ENCODE measurements at places on chromosomes 7 and 10. TPM values are rescaled to one million over a fixed set of nuclear protein-coding genes. Genes with fewer than 3 reads are reported as not detected.

The LRRC4 gene
- 3.9 TPM for total RNA-seq

DNA sequence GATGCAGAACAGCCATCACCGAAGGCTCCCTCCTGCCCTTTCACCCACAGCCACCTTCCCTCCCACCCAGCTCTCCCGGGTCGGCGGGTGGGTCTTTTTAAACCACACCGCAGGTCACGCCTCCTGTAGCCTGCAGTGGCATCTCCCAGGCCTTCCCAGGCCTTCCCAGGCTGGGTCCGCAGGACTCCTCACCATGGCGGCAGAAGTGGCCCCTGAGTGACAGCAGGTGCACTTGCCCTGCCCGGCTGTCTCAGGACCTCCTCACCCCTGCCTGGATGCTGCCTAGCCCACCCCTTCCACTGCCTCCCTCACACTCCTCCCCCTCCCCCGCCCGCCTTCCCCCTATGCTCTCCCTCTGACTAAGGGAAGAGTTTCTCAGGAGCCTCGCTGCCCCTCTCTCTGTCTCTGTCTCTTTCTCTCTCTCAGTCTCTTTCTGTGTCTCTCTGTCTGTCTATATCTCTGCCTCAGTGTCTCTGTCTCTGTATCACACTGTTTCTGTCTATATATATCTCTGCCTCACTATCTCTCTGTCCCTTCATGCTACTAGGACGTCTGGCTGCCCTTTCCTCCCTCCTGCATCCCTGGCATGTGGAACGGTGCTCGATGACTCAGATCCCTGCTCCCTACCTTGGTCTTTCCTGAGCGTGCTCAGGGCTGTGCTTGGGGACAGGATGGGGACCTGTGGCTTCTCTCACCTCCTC lies 57.5 kb downstream of the GLRX3 start:
- no peak for DNase-seq

DNA sequence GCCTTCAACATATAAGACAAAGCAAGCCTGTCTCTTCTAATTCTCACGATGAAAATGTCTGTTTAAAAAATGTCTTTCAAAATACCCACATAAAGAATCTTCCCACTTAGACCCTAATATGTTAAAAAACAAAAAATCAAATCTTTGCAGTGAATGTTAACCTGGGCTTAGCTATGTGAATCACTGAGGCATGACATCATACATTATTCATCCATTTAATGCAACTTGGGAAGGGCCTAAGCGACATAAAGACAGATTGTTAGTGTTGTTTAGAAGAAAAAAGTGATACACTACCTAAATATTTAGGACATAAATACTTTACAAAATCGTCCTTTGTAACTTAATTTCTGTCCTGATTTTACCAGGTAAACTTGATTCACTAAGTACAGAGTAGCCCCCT lies 648.5 kb upstream of the NRP1 start:
- DNase-seq = no peak

The NME8 gene
- total RNA-seq = not detected

- DNase-seq = no peak
Observed at GRCh38 chr7:16803881-16804673, 722 bp downstream of the AGR2 start.

The ZNF487 gene
- 2.7 TPM for total RNA-seq

The CHCHD3 gene
- total RNA-seq = 197 TPM

The PPP3CB gene
- 69.6 TPM for total RNA-seq

DNA sequence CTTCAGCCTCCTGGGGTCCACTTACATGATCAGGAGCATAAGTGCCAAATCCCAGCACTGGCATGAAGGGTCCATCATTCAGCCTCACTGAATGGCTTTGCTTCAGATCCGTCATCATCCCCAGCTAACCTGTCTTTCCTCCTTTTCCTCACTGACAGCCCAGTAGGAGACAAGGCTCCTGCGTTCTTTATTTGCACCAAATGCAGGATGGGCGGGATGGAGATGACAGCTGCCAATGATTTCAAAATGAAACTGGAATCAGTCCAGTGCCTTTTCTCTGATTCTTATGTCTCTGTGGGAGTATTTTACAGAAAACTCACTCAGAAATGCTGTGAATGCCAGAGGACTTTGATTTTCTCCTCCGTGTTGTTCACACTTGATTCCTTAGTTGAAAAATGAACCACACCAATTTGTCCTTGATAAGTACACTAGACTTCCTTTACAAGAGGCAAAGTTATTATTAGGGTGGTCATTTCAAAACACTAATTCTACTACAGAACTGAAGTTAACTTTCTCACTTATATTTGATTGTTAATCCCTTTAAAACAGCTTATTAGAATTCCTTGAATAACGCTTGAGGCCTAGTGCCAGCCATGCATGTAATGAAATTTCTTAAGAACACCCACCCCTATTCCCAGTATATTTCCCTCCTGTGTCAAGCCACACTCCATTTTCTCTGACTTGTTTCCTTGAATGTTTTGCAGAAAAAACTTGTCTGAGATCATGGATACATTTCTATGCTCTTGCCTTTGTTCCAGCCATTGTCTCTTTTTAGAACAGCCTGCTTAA lies at the start of gene AKR1C8:
AKR1C8 (minus strand) TSS at position 164 of the 789 bp plus-strand sequence; CDS start at position 118, 46 bp downstream.
- no peak for DNase-seq

GRCh38 chr10:955820-956217 lies 24.3 kb upstream of the LARP4B start:
- no peak for DNase-seq

GRCh38 chr10:12945690-12946359 lies 55.7 kb downstream of the CCDC3 start:
- no peak for DNase-seq

- DNase-seq = no peak
Observed at GRCh38 chr10:63666836-63667383, 145.7 kb downstream of the REEP3 start.

DNA sequence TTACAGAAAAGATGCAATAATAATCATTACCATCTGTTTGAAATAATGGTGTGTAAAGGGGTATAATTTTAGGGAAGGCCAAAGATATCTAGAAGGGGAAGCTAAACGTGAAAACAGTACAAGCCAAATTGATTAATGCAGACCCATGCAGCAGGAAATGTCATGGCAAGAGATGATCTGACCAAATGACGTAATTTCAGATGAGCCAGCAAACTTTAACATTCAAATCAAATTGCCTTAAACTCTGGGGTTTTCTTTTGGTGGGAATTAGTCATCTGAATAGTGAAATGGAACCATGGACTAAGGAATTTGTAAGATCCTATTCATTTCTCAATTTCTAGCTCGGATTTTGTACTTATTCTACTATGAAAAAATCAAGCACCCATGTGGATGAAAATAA lies 21.4 kb upstream of the SCIN start:
- DNase-seq = no peak

DNA sequence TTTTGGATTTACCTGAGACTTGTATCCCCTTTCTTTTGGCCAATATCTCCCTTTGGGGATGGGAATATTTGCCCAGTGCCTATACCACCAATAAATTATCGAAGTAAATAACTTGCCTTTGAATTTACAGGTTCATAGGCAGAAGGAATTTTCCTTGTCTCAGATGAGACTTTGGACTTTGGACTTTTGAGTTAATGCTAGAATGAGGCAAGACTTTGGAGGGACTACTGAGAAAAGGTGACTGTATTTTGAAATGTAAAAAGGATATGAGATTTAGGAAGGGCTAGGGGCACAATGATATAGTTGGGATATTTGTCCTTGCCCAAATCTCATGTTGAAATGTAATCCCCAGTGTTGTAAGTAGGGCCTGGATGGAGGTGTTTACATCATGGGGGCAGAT lies 384.5 kb upstream of the GHITM start:
- no peak for DNase-seq

DNA sequence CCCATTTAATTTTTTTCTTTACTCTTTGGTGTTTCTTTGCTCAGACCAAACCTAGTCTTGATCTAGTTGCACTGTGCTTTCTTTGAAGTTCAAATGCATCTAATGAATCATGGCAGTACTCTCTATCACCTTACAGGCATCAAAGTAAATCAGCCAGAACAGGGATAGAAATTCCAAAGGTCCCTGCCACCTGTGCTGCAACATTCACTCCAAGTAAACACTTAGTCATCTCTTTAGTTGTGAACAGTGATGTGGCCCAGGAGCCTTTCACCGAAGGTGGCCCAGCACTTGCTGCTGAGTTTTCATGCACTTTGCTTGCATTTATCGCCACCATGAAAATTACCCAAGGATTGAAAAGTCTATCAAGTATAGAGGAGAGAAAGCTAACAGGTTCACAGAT lies 314.1 kb upstream of the ETV1 start:
- DNase-seq = no peak

- DNase-seq = no peak
Observed at GRCh38 chr10:423178-423577, 266.3 kb downstream of the DIP2C start.

The PDZD7 gene
- 0.38 TPM for total RNA-seq

The LDB3 gene
- total RNA-seq = 1,374 TPM

The MYH16 gene
- not detected for total RNA-seq
